ENCODE measurements at places on chromosomes 13 and 19.

GRCh38 chr13:113328851-113329250 is 31.8 kb downstream of the LAMP1 start:
- no peak for DNase-seq

DNA sequence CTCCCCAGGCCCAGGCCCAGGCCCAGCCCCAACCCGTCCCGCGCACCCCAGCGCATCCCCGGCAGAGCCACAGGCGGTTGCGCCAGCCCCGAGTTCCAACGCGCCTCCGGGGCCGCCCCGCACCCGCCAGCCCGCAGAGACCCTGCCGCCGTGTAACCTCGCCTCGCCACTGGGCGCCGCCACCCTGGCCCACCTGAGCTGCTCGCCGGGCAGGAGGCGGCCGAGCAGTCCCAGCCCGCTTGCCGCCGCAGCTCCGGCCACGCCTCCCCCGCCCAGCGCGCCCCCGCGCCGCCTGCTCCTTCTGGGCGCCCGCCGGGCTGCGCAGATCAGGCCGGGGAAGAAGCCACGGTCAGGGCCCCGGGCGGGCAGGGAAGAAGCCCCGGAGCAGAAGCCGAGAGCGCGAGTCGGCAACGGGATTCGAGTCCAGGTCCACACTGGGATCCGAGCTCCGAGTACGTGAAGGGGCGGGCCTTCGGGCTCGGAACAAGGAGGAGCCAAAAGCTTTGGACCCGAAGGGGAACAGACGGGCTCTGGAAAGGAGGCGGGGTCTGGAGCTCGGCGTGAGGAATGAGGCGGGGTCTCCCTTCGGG is at the start of gene MBOAT7:
MBOAT7 (minus strand) TSS at position 436 of the 590 bp plus-strand sequence. CDS start 1,072 bp downstream, outside the sequence.
- no peak for DNase-seq

- DNase-seq: peak; percentile 5
These were observed 122.3 kb downstream of the B3GLCT start for GRCh38 chr13:31322026-31322425.

DNA sequence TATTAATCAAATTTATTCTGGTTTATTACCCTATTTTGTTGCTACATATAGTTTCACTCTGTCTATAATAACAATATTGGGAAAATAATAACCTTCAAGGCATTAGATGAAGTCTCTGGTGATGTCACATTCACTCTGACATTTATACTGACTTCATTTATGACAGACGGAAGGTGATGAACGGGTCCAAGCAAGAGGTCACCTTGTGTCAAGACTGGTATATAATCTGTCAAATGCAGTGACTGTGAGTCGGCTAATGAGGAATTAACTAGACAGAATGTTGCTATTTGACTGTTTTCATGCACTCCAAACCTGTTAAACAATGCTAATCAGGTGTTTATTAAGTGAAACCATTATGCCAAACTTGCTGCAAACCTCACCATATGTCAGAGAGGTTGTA is 800.5 kb upstream of the KLHL1 start:
- no peak for DNase-seq

DNA sequence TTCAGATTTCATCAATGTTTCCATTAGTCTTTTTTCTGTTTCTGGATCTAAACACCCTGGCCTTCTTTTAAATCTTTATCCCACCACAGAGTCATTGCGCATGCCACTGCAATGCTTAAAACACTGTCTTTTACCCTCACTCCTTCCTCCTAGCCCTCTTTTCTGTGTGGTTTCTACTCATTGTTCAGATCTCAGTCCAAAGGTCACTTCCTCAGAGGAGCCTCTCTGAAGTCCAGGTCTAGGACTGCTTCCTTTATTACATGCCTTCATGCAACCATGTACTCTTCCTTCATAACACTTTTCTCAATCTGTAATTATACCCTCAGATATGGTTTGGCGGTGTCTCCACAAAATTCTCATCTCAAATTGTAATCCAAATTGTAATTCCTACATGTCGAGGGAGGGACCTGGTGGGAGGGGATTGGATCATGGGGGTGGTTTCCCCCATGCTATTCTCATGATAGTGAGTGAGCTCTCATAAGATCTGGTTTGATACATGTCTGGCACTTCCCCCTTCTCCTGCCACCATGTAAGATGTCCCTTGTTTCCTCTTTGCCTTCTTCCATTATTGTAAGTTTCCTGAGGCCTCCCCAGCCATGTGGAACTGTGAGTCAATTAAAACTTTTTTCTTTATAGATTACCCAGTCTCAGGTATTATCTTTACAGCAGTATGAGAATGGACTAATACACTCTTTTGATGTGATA is 808.9 kb downstream of the DIAPH3 start:
- DNase-seq: no peak

- no peak for DNase-seq
These were observed 185.9 kb downstream of the LHFPL6 start for GRCh38 chr13:39417131-39417530.

- DNase-seq: no peak
These were observed 1.2 kb upstream of the SLC27A1 start for GRCh38 chr19:17469092-17469480.

DNA sequence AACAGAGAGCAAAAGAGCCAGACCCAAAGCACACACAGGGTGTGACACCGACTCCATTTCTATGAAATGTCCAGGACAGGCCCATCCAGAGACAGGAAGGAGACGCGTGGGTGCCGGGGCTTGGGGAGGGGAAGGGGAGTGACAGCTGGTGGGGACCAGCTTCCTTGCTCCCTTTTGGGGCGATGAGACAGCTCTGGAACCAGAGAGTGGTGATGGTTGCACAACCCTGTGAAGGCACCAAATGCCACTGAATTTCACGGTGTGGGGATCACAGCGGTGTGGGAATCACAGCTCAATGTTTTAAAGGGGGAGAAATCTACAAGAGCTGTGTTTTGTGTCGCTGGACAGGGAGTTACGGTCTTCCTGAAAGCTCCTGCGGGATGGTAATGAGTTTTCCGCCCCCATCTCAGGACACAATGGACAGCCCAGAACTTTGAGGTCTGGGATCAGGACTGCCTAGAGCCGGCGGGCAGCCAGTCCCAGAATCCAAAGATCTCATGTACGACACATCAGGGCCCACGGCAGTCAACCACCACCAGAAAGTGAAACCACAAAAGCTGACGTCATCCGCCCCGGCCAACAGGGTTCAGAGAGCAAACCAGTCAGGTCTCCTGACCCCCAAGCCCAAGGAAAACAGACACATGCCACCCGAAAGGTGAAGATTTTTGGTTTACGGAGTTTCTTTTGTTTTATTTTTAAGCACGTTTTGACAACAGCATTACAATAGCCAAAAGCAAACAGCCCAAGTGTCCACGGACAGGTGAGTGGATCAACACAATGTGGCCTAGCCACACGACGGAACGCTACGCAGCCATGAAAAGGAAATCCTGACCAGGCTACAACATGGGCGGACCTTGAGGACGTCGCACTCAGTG is 7.3 kb downstream of the SGTA start:
- DNase-seq: peak; percentile 59

DNA sequence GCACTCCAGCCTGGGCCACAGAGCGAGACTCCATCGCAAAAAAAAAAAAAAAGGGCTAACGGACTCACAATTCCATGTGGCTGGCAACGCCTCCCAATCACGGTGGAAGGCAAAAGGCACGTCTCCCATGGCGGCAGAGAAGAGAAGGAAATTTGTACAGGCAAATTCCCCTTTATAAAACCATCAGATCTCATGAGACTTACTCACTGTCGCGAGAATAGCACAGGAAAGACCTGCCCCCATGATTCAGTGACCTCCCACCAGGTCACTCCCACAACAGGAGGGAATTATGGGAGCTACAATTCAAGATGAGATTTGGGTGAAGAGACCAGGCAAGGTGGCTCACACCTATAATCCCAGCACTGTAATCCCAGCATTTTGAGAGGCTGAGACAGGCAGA is 18.7 kb upstream of the NMRK2 start:
- DNase-seq: no peak

DNA sequence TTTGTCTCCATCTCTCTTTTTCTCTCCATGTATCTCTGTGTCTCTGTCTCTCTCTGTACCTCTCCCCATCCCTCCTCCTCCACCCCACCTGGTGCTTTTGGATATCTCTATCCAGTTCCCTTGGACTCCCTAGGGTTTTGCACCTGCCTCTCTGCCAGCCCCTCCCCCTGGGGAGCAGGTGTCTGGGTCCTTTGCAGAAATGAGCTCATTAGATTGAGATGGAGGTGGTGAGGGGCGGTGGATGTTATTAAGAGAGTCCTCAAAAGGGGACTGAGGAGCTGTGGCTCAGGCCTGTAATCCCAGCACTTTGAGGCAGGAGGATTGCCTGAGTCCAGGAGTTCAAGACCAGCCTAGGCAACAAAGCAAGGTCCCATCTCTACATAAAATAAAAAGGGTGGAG is 2.1 kb downstream of the KCNN4 start:
- no peak for DNase-seq

DNA sequence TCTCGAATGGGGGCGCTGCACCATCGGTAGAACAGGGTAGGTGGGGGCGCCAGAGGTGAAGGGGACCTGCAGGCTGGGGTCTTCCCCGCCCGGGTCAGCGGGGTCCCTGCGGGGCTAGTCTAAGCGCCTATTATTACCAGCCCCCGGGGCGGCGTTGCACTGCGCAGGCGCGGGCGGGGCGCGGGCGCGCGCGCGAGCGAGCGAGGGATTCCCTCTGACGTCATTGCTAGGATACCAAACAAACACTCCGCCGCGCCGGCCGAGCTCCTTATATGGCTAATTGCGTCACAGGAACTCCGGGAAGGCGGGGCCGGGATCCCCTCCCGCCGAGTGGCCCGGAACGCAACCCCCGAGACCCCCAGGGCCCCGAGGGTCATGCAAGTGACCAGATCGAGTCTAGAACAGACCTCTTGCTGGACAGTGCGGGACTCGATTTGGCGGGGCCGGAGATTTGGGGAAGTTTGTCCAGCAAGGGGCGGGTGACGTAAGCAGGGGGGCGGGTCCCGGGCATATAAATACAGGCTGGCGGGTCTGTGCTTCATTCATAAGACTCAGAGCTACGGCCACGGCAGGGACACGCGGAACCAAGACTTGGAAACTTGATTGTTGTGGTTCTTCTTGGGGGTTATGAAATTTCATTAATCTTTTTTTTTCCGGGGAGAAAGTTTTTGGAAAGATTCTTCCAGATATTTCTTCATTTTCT is at the start of gene FOSB:
FOSB (plus strand) TSS at position 541 of the 703 bp plus-strand sequence. CDS start 591 bp downstream, outside the sequence.
- peak; percentile 98 for DNase-seq

- no peak for DNase-seq
These were observed 84.1 kb upstream of the ABCC4 start for GRCh38 chr13:95385373-95385772.

DNA sequence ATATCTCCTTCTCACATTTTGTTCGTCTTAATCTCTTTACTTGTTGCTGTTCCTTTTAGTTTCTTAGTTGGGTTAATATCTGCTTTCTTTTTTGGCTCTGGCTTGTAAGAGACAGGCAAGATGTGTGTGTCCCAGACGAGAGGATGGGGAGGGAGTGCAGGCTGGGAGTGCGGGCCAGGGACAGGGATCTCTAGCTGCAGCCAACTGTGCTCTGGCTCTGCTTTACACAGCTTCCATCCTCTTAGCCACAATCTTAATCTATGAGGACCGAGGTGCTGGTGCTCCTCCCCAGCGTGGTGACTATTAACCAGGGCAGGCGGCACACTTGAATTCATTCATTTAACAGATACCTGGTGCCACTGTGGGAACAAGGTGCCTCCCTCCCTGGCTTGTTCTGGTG is 70.9 kb upstream of the WASF3 start:
- DNase-seq: no peak

- no peak for DNase-seq
These were observed 7.1 kb upstream of the SIGLEC7 start for GRCh38 chr19:51135004-51135403.

DNA sequence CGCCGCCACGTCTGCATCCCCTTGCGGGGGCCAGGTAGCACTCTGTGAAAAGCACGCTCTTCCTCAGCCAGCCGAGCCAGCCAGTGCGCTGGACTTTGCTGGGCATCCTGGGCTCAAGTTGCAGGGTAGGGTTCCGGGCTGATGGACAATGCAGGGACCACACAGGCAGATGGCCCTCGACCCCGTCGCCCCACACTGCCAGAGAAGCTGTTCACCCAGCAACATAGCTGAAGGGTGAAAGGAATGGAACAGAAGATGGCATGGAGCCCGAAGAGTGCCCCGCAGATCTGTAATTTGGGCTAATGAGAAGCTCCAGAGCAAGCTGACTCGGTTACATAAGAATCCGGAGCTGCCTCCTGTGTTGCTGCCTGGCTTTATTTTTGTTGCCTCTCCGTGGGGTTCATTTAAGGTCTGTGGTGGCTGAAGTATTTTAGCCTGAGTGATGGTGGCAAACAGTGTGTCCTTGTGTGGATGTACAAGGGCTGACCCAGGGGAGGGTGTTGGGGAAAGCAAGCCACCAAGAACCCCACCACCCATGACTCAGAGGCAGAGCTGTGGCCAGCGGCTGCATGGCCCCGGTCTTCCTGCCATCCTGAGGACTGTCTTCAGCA is 105.8 kb downstream of the SOX1 start:
- no peak for DNase-seq

- DNase-seq: no peak
These were observed 4.9 kb upstream of the ESD start for GRCh38 chr13:46801858-46802257.

GRCh38 chr19:48419158-48419920 is 25.9 kb downstream of the GRIN2D start:
- peak; percentile 77 for DNase-seq

DNA sequence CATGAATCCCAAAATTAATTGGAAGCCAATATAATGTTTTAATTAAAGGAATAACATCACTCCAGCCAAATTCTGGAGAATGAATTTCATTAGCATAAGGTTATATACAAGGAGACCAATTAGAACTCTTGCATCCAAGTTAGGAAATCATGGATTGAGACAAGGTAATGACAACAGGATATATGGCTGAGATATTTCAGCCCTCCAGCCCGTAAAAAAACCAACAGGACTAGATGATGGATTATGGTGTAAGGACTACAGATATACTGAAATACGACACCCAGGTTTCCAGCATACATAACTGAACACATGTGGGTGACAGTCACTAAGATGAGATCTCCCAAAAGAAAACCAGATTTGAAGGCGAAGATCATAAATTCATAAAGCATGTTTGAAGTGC is 56.5 kb downstream of the TSC22D1 start:
- no peak for DNase-seq

DNA sequence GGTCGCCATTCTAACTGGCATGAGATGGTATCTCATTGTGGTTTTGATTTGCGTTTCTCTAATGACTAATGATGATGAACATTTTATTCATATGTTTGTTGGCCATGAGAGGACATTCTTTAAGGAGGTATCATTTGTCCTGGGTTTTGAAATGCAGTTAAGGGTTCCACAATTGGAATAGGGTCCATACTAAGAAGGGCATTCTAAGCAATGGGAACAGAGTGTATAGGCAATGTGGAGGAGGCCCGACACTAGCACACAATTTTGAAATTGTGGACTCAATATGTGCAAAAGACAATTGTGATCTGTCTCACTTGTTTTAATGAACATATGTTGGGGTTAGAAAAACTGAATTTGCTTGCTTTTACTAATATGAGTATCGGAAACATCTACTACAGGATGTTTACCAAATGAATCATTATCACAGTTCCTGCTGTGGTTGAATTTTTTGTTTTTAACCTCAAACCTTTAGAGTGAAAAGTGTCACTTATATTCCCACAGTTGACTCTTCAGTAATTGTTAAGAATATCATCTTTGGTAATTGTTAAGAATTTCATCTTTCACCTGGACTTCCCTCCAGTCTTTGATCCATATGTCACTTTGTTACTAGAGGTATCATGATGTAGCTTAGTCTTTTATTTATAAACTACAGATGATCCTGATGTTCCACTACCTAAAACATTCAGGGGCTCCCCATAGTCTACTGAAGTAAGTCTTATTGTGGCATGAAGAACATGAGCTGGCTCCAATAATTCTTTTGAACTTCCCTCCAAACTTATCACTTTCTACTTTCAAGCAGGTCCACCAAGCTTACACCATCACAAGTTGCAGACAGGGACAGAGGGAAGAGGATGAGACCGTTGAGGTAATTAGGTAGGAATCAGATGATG is 109.7 kb upstream of the KLF12 start:
- DNase-seq: no peak

GRCh38 chr13:25502551-25502950 is 130.8 kb downstream of the ATP8A2 start:
- DNase-seq: no peak

Measured in stomach (tissue), 19 donors.